CD4-positive, alpha-beta T cell treated with Interferon alpha-2 for 1 hour (primary cell): ENCODE measurements at places on chromosomes 3 and 15.

DNA sequence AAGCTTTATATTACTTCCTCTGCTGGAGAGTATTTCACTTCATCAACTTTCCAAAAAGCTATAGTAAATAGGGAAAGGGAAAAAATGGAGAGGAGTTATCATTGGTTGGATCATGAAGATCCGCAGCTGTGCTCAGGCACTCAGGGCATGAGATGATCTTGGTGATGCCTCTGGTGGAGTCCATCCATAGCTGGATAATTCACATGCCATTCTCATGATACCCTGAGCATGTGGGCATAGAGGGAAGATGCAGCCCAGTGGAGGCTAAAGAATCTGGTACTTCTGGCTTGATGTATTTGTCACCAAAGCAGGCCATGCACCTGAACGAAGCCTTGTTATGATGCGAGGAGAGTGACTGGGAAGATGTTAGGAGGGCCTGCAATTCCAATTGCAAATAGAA, 150.2 kb downstream of the CHST2 start:
- DNase-seq: no peak

DNA sequence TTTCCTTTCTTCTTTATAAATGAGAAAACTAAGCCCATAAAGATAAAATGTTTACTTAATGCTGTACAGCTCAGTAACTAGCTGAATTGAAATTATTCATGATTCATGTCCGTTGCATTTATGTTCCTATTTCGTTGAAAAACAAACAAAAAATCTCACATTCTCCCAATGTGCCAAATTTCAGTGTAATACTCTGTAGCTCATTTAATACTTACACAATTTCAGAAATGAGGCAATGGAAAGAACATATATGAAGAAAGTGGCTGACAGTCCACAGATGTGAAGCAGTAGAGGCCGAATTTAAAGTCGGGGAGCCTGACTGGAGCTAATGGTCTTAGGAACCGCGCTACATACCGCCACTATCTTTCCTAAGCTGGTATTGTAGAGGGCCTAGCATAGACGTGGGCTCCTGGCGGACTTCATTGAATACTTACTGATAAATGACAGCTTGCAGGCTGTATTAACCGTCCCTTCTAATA, 651 bp downstream of the PLSCR2 start:
- DNase-seq: no peak

DNA sequence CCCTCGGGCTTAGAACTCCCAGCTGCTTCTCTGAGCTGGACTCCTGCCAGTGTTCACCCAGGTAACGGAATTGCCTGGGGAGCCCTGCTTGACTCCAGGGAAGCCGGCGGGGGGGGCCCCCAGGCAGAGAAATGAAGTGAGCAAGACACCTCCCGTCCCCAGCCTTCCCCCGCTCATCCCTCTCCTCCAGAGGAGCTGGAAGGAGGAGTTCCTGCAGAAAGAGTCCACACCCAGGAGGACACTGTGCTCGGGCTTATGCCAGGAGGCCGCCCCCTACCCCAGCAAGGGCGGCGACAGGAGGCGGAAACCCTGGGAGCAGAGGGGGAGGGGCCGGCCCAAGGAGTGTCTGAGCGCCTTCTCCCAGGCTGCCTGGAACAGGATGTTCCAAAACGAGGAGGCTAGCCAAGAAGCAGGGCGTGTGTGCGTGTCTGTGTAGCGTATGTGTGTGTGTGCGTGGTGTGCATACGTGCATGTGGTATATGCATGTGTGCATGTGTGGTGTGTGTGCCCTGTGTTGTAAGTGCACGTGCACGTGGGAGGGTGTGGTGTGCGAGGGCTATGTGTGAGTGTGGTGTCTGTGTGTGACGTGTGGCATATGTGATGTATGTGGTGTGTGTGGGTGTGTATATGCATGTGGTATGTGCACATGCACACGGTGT, 511.3 kb downstream of the SHQ1 start:
- no peak for DNase-seq

DNA sequence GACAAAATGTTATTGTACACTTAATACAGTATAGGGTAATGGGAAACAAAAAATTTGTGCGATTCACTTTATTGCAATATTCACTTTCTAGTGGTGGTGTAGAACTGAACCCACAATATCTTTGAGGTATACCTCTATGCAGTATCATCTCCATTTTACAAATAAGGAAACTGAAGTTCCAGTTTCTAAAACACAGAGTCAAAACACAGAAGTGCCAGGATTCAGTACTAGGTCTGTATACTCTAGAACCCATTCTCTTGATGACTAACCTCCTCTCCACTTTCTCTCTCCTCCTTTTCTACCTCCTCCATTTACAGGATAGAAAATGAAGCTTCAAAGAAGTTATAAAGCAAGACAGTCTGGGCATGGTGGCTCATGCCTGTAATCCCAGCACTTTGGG, 62.2 kb downstream of the MB21D2 start:
- DNase-seq: no peak

DNA sequence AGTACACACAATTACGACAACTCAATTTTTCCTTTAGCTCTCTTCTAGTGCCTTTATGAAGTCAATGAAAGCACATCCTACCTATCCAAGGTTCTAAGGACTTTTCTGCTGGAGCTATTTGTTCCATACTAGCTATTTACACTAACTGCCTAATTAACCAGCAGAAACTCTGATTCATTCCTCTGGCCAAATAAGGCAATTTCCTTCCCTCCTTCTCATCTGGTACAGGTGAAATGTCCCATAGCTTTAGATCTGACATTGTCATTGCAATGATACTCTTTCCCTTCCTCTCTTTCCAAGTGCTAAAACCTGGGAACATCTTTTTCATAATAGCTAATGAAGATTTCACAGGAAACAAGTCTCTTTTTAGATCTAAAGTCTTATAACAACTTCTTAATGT, 521.7 kb downstream of the SOX2 start:
- no peak for DNase-seq

DNA sequence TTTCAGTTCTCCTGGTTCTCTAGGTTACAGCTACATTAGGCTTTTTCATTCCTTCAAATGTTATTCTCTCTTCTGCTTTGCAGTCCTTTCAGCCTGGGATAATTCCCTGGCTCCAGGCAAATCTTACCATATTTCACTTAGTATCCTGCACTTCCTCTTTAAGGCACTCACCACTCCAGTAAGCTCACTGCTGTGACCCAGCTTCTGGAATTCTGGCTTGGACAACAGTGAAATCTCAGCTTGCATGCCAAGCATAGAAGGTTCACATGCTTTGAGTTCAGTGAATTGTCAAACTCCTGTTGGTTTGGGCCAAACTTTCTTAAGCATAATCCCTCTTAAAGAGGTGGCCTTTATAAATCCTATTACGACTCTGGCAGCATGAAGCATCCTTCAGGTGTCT, 69.4 kb downstream of the SCN10A start:
- DNase-seq: no peak

DNA sequence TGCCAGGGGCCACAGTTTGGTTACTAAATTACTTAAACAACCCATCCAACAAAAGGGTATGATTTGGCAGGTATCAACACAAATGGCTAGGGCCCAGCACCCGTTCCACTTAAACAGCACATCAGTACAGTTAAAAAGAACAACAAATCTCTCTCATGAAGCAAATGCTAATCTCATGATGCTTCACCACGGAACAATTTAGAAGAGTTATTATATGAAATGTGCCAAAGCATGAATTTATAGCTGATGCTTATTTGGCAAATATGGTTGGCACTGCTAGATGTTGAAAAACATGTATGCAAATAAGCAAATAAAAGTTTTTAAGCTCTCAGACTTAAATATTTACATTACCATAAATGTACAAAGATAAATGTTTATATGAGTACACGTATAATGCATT, 2.3 kb downstream of the PEAK1 start:
- no peak for DNase-seq

DNA sequence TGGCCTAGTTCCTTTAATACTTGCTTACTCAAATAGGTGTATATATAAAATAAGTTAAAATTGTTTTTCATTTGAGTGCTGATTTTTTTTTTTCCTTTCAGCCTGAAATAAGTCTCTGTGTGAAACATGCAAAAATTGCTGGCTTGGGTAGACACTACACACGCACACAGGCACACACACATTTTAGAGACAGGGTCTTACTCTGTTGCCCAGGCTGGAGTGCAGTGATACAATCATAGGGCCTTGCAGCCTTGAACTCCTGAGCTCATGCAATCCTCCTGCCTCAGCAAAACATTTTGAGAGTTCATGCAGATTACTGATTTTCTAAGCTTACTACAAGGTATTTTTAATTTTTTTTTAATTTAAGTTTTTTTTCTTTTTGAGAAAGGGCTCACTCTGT, 12.7 kb upstream of the RFC4 start:
- no peak for DNase-seq

GRCh38 chr3:16936676-16937230, 52.0 kb downstream of the PLCL2 start:
- DNase-seq: no peak

DNA sequence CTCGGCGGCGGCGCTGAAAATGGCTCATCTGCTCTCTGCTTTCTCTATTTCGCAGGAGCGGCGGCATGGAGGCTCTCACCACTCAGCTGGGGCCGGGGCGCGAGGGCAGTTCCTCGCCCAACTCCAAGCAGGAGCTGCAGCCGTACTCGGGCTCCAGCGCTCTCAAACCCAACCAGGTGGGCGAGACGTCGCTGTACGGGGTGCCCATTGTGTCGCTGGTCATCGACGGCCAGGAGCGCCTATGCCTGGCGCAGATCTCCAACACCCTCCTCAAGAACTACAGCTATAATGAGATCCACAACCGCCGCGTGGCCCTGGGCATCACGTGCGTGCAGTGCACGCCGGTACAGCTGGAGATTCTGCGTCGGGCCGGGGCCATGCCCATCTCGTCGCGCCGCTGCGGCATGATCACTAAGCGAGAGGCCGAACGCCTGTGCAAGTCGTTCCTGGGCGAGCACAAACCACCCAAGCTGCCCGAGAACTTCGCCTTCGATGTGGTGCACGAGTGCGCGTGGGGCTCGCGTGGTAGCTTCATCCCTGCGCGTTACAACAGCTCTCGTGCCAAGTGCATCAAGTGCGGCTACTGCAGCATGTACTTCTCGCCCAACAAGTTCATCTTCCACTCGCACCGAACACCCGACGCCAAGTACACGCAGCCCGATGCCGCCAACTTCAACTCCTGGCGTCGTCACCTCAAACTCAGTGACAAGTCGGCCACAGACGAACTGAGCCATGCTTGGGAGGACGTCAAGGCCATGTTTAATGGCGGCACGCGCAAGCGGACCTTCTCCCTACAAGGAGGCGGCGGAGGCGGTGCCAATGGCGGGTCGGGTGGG, 790 bp downstream of the SKOR1 start:
- no peak for DNase-seq

DNA sequence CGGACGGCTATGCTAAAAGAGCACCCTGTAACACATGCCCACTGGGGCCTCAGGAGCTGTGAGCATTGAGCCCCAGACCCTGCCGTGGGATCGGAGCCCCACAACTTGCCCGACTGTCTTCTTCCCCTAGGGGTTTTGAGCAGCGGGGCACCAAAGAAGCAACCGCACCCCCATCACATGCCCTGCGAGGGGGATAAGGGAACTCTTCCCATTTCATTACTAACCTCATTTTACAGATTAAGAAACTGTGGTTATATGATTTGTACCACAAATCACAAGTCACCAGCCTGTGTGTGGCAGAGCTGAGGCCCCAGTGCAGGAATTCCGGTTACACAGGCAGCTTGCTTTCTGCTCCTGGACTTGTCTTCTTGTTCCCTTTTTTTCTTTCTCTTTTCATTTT, 86.2 kb downstream of the CD47 start:
- no peak for DNase-seq

DNA sequence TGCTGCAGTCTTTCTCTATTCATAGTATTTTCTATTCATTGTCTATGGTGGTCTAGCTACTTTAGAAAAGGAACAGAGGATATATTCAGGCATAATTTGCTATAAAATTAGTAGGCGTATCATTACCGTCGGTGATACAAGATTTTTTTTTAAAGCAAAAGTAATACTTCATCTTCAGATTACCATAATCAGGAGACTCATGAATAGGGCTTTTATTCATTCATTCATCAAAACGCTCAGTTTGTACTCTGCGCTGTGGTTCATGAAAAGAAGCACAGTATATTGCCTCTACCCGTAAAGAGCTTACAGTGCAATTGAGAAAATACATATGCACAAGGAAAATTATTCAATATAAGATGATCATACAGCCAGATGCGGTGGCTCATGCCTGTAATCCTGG, 136.7 kb upstream of the CHRM5 start:
- no peak for DNase-seq

DNA sequence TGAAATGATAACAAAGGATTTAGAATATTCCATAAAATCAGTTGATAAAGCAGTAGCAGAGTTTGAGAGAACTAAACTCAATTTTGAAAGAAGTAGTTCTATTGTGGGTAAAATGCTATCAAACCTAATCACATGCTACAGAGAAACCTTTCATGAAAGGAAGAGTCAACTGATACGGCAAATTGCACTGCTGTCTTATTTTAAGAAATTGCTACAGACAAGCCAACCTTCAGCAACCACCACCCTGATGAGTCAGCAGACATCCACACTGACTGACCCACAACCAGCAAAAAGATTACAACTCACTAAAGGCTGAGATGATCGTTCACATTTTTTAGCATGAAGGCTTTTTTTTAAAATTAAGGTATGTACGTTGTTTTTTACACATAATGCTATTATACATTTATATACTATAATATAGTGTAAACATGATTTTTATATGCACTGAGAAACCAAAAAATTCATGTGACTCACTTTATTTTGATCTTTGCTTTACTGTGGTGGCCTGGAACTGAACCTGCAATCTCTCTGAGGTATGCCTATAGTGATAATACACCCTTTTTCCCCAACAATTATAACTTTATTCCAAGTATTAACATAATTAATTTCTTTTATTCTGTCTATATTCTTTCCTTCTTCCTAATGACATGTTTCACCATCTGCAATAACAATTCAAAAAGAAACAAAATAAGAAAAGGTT, 109.9 kb downstream of the TBC1D5 start:
- peak; percentile 8 for DNase-seq

DNA sequence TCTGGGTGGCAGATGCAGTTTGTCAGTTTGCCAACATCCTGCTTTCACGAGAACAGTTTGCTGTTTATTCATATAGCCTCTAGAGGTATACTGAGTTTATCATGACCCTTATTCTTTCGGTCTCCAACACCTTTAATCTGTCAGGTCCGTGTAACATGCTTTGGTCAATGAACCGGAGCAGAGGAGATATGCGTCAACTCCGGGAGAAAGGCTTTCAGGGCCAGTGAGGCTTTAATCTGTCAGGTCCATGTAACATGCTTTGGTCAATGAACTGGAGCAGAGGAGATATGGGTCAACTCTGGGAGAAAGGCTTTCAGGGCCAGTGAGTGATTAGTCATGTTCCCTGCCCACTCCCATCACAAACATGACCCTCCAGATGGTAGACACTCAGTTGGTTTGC, 16.9 kb upstream of the GPD1L start:
- no peak for DNase-seq

DNA sequence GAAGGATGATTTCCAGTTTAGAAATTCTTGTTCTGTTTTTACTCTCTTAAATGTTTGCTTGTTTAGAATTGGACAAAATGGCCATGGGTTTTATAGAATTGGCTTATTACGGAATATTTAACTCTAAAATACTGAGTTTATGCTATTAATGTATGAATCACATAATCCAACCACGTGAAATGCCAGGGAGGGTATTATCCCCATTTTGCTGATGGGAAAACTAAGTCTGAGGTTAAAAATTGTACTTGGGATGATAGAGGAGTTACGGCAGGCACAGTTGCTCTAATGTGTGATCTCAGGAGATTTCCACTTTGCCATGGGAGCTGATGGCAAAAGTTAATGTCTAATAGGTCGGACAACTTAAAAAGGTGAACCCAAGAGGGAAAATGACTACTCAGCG, 194.4 kb downstream of the ITPR1 start:
- no peak for DNase-seq

- DNase-seq: no peak
Observed at GRCh38 chr3:194257151-194257621, 93.9 kb downstream of the CPN2 start.

- DNase-seq: peak; percentile 63
Observed at GRCh38 chr3:13495921-13496723, 16.0 kb downstream of the HDAC11 start.
